ENCODE measurements at places on chromosomes 16 and 17.

DNA sequence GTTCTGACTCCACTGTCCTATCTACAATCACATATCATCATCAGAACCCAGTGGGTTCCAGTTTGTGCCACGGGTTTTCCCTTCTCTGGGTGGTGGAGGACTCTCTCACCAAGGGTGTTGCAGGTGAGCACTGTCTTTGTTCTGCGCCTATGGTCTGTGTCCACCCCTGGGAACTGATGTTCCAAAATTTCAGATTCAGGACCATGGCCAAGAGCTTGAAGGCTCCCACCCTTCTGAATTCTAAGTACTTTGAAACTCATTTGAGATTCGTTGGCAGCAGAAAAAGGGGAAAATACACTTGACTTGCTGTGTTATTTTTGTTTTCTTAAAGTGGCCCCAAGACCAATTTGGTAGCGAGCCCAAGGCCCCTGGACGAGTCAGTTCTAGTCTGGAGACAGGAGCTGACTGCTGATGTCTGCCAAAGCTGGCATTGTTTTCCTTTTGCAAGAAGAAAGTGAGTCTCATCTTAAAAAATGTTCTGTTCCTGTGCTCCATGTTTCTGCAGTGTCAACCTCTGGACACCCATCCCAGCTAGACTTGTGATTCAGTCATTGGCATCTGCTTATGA lies 310.9 kb downstream of the HAPSTR1 start:
- no peak for DNase-seq

GRCh38 chr16:59593194-59593661 lies 859.1 kb upstream of the GOT2 start:
- no peak for DNase-seq

GRCh38 chr16:83115491-83116232 lies 488.9 kb downstream of the CDH13 start:
- DNase-seq: no peak

DNA sequence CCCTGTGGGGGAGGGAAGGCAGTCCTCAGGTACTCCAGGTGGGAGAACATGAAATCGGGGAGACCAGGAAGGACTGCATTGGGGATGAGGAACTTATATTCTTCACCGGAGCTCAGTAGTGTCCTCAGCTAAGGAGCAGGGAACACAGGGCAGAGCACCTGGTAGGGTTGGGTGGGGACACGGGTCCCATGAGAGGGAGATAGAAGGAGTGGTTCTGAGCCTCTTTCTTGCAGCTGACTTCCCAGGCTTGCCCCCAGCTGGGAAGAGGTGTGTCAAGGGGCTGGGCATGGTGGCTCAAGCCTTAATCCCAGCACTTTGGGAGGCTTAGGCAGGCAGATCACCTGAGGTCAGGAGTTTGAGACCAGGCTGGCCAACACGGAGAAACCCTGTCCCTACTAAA lies 2.1 kb downstream of the FHOD1 start:
- no peak for DNase-seq

All from activated gamma-delta T cell treated with Interleukin-2 at 50 U/mL for 16 hours (primary cell).